CD8-positive, alpha-beta memory T cell (primary cell): ENCODE measurements at places on chromosomes 16 and 17.

GRCh38 chr16:8260140-8260539, 330.2 kb downstream of the TMEM114 start:
- no peak for DNase-seq

DNA sequence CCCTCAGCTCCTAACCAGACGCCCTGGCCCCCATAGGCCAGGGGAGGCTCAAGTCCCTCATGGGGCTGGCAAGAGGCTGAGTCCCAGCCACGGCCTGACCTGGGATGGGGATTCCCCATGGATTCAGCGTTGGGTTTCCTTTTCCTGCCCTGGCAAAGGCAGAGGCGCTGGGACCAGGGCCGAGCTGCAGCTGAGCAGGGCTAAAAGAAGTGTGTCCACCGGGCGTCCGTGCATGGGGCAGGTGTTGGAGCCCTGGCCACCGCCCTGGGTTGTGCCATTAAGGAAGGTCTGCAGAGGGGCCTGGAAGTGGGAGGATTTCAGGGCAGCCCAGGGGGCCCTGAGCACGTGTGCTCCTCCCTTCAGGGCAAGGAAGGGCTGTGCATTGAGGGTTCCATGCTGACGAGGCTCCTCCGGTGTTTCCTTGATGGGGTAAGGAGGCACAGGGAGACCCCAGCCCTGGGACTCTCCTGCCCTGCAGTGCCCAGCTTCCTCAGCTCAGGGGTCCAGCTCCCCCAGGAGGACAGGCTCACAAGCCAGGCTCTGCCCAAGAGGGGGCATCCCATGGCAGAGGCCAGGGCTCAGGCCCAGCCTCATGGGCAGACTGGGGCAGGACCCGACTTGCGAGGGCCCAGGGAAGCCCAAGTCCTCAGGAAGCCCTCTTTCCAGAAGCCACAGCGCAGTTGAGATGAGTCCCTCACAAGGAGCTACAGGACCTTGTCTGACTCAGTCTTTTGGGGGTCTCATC, 10.1 kb downstream of the TBC1D26 start:
- no peak for DNase-seq

DNA sequence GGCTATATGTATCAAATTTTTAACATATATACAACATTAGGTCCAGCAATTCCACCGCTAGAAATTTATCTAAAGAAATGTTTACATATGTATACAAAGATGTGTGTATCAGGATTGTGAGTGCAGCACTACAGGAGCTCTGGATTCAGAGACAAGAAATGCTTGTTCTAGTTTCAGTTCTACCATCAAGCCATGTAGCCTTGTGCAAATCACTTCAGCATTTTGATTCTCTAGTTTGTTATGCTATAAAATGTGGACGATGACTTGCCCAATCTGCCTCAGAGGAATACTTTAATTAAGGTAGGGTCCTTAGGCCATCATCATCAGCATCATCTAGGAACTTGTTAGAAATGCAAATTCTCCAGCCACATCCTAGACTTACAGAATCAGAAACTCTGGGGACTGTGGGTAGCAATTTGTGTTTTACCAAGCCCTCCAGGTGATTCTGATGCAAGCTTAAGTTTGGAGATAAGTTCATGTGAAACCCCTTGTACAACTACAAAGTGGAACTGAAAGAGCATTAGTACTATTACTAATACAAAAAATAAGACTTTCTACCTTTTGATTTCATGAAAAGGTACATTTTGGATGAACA, 131.2 kb upstream of the CORO6 start:
- no peak for DNase-seq

GRCh38 chr17:82160075-82160474, 52.6 kb downstream of the CCDC57 start:
- no peak for DNase-seq

- no peak for DNase-seq
Observed at GRCh38 chr16:21260870-21261791, 17.0 kb downstream of the CRYM start.

DNA sequence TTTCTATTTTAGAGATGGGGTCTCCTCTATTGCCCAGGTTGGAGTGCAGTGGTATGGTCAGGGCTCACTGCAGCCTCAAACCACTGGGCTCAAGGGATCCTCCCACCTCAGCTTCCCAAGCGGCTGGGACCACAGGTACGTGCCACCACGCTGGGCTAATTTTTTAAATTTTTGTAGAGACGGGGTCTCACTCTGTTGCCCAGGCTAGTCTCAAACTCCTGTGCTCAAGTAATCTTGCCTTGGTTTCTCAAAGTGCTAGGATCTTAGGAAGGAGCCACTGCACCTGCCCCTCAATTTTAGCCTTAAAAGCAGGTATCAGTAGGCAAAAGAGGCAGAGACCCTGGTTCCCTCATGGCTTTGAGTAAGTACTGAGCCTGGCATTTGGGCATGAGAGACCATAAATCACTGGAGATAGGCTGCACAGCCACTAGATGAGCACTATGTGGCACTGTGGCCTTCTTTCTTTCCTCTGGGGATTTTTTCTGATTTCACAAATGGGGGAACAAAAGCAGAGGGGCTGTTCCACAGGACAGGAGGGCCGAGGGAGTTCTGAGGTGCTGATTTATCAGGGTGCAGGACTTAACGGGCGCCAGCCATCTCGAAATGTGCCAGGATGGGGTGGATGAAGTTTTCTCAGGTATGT, 82.2 kb downstream of the PLXDC1 start:
- peak; percentile 56 for DNase-seq

GRCh38 chr16:87848676-87849345, 20.5 kb downstream of the SLC7A5 start:
- DNase-seq: no peak

DNA sequence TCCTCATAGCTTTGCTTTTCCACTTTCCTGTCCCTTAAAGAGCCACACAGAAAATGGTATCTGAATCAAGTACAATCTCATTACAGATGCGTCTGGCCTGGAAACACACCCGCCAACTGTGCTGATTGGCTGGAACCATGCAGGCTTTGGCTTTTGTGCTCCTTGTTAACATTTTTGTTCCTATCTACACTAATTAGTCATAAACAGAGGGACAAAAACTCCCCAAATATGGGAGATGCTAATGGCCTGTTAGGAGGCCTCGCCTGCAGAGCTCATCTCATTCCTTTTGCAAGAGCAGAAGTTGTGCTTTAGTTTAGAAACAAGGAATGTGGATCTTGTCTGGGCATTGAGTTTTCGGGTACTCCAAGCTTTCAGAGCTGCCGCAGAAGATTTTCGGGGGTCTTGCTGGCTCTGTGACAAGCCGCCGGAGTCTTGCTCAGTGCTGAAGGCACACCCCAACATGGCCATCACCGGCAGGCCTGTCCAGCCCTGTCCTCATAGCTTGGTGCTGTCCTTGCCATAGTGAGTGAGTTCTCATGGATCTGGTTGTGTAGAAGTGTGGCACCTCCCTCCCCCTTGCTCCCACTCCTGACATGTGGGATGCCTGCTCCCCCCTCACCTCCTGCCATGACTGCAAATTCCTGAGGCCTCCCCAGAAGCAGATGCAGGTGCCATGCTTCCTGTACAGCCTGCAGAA, 69.8 kb downstream of the METRNL start:
- no peak for DNase-seq

GRCh38 chr16:1961651-1962067, 2.3 kb downstream of the NDUFB10 start:
- DNase-seq: no peak

- DNase-seq: no peak
Observed at GRCh38 chr17:79113699-79114457, 39.3 kb downstream of the ENGASE start.

- DNase-seq: no peak
Observed at GRCh38 chr17:30225919-30226553, 9.5 kb downstream of the SLC6A4 start.

DNA sequence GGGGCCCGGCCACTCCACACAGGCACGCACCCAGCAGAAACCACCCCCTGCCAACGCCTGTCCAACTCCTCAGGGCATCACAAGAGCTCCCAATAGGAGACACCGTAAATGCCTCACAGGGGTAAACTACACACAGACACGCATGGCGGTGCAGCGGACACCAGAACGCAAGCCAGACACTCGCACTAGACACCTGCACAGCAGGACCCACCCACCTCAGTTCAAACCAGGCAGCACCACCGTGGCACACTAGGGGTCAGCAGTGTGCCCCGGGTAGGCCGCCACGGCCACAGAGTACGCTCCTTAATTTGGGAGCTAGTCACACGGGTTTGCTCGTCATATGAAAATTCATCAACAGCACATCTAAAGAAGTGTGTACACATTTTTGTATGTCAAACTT, 3.4 kb downstream of the SLC38A10 start:
- peak; percentile 62 for DNase-seq

- no peak for DNase-seq
Observed at GRCh38 chr16:69166946-69167930, 19.7 kb upstream of the SNTB2 start.

DNA sequence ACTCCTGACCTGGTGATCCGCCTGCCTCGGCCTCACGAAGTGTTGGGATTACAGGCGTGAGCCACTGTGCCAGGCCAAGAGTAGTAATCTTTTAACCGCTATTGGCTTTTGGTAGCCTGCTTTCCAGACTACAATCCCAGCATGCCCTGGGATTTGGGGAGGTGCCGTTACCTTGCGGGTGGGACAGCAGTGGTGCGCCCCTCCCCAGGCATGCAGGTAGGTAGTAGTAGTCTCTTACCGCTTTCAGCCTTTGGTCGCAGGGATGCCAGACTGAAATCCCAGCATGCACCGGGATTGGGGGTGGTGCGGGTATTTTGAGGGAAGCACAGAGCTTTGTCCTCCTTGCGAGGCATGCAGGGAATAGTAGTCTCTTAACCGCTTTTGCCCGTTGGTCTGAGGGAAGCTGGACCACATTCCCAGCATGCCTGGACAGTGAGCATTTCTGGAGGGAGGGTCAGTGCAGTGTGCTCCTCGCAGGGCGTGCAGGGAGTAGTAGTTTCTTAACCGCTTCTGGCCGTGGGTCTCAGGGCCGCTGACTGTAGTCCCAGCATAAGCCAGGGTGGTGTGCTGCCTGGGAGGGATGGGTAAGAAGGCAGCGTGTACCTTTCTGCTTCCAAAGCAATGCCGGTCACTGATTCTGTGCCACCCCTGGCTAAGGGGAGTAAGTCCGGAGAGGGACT, 1686.8 kb downstream of the TP53TG3F start:
- DNase-seq: no peak

DNA sequence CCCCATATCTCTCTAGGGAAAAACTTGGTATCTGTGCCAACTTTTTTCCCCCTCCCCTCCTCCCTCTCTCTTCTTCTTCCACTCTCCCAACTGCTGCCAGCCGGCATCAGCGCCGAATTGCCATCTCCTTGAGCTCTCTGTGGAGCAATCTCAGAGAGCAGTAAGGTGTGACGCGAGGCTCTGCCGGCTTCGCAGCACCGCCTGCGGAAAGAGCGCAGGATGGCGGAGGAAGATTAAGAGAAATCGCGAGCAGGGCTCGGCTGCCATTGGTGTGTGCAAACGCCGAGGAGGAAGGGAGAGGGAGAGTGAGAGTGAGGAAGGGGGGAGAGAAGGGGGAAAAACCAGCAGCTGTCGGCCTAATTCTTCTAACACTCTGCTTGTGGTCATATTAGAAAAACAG, 44.2 kb downstream of the NEUROD2 start:
- DNase-seq: no peak

DNA sequence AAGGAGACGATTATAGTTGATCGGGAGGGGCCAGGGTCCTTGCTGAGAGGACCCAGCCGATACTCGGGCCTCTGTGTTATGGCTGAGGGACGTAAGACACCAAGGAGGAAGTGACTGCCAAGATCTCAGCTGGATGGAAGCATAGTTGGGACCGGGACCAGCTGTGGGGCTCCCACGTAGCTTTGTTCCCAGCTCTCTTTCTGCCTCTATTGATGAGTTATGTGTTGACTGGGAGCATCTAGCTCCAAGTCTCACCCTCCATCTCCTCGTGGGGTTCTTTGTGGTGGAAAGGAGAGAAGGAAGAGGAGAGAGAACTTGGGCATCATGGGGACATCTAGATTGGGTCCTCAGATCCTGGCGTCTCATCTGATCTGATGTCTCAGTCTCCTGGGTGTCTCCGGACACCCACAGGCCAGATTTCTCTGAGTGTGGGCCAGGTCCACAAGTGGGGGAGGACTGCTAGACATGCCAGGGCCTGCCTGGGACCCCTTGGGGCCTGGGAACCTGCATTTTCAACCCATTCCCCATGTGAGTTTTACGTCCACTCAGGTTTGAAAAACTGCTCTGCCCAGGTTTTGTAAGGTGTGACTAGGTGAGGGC, 1.0 kb downstream of the MGRN1 start:
- no peak for DNase-seq

GRCh38 chr16:14502932-14503741, 126.9 kb downstream of the PARN start:
- no peak for DNase-seq

- no peak for DNase-seq
Observed at GRCh38 chr17:72145962-72146361, 25.1 kb downstream of the SOX9 start.

DNA sequence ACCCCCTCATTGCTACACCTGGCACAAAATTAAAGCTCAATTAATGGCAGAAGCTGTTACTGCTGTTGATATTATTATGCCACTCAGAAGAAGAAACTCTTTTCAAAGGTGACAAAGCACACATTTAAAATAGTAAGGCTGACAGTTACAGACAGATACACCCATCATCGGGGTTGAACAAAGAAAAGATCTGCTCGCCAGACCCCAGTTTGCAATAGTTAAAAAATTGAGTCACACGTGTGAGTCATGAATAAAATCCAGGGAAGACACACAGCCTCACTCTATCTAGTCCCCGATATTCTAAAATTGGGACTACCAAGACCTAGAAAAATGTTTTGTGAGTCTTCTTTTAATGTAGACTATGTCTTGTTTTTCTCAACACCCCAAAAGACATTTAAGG, 330.0 kb upstream of the SOX9 start:
- DNase-seq: no peak

- DNase-seq: peak; percentile 27
Observed at GRCh38 chr17:38982858-38983746, 15.9 kb upstream of the FBXO47 start.

GRCh38 chr16:22030087-22030812, 22.3 kb downstream of the MOSMO start:
- no peak for DNase-seq

DNA sequence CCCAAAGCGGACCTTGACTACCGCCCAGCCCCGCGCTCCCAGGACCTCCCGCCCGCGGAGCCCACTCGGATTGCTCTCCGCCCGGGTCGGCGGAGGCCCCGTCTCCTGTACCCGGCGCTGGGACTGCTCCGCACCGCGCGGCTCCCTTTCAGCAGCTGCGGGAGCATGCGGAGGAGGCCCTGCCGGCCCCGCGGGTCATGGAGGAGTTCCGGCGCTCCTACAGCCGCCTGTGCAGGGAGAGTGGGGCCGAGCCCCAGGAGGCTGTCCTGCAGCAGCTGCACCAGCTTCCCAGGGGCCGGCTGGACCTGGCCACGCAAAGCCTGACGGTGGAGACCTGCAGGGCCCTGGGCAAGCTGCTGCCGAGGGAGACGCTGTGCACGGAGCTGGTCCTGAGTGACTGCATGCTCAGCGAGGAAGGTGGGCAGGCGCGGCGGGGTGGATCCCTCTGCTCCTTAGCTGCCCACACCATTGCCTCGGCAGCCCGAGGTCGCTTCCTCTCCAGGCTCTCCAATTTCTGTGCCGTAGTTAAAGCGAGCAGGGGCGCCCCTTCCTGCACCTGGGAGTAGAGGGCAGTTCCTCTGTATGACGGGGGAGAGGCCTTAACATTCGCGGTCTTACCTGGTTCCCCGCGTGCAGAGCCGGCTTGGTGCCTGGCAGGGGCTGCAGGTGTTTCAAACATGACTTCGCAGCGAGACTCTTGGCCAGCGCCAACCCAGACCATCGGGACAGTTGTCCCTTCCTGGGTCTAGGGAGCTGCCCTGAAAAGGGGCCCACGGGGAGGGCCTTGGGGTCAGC, 539 bp downstream of the LRRC45 start:
- DNase-seq: no peak
